Renal cortex interstitium (tissue), 15 donors: ENCODE measurements at places on chromosomes 2 and 18.

GRCh38 chr2:176503776-176504175, 234.5 kb downstream of the MTX2 start:
- no peak for DNase-seq

DNA sequence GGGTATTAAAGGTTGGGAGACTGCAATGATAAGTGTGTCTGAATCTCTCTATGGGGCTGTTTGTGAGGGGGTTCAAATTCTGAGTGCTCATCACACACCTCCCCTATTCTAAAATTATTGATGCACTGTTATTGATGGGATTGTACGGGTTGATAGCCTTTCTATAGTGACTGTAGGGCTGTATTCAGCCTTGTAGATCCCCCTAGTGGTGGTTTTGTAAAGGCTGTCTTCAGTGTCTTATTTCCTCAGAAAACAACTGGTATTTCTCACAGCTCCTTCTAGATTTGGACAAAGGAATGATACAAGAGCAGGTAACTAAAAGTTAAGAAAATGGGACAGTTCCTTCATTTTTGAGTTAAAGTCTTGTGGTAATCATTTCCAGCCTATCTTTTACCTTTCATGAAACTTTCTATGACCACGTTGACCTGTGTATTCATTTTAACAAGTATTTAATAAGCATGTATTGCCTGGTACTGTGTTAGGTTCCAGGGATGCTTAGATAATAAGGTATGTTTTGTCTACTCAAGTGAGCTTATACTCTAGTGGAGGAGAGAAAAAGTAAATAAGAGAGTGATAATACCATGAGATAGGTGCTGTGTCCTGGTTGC, 21.2 kb downstream of the SMAD4 start:
- DNase-seq, result no peak

- no peak for DNase-seq
Observed at GRCh38 chr2:95073856-95074662, 47.5 kb downstream of the MRPS5 start.

GRCh38 chr2:85743304-85743978, 10.3 kb upstream of the ATOH8 start:
- no peak for DNase-seq

- DNase-seq, result no peak
Observed at GRCh38 chr2:55152475-55153412, 79.3 kb downstream of the CLHC1 start.

DNA sequence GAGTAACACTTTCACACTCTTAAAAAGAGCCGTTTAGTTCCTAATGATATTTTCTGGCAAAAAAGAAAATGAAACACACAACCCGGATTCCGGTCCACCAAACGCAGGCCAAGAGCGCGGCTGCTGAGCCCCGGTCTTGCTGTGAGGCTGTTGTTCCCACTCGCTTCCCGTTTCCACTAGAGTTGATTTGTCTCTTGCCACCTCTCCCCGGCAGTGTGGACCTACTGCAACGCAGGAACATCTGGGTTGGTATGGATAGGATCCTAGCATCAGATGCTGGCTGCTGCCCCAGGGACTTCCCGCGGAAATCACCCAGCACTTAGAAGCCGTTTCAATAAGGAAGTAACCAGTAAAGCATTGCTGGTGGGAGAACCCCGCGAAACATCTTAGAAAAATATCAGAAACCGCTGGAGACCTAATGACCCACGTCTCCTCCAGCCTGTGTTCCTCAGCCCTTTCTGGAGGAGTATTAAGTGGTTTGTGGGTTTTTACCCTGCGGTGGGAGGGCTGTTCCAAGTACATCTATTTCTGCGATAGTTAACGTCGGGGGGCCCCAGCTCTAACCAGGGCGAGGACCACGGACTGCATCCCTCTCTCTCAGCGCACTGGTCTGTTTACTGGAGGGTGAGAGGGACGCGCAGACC, 939 bp downstream of the DOCK10 start:
- DNase-seq, result no peak

DNA sequence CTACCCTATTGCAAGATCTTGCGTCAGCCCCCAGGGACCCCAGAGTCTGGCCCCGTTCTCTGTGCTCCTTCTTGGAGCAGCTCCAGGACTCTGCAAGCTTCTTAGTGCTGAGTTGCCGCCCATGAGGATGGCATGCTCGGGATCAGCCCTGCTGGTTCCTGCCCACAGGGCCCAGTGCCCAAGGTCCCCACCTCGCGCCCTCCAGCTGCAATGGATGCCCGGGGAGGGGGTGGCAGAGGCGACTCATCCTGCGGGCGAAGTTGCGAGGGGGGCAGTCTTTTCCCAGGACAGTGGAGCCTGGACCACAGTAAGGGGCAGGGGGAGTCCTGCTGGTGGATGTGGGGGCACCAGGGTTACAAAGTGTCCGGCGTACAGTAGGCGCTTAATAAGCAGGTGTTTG, 261.9 kb downstream of the BCL2 start:
- DNase-seq, result no peak

DNA sequence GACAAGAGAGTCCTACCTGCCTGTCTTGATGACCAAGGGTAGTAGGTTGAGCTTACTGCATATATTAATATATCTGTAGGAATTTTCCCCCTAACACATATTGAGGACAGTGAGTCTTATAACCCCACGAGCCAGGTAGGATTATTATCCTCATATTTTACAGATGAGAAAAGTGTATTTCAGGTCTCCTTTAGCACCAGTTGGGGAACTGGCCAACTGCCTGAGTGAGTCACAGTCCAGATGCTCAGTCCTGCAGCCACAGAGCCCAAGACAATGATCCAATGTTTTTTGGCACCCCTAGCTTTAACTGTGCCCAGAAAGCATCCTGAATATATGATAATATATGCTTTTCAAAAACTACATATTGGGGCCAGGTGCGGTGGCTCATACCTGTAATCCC, 30.8 kb upstream of the GLS start:
- no peak for DNase-seq

- no peak for DNase-seq
Observed at GRCh38 chr2:227451655-227451992, 20.3 kb upstream of the AGFG1 start.

DNA sequence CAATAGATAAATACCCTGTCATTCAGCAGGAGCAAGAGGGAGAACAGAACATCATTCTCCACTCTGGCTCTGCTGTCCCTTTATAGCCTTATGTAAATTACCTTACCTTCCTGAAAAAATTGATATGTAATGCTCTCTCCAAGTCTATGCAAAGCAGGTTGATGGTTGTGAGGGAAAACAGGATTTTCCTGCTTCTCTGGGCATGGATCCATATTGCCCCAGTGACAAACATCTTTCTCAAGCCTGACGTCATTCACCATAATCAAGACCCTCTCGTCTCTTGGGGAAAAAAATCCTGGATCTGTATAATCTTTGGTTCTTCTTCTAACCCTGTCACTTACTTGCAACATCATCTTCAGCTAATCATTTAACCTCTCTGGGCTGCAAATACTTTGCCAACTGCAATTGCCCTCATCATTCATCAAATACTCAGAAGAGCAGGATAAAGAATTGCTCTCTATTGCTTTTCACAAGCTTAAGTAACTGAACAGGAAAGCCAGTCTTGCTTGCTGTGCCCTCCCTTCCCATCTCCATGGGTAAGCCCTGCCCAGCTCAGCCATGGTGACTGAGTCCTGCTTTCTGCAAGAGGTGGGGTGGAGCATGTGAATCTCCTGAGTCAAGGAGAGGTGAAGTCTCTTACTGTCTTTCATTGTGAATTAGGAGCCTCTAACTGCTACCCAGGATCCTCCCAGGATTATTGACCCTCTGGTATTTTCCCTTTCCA, 123.7 kb upstream of the KLF7 start:
- DNase-seq, result no peak

DNA sequence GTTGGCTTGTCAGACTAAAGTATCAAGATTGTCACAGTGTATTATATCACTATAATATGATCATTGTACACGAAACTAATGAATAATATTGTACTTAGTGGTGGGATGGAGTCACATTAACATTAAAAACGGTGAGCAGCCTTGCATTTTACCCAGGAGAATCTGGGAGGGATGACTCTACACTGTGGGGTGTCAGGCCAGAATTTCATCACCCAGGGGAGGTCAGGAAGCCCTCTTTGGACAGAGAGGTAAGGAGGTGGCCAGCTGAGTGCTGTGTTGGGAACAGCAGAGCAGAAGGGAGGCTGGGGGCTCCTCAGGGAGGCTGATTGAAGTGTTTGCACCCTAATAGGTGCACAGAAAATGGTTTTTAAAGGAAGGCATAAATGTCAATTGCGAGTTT, 33.0 kb downstream of the CDCA7 start:
- DNase-seq, result no peak
